ENCODE measurements at places on chromosomes 11 and 22.

DNA sequence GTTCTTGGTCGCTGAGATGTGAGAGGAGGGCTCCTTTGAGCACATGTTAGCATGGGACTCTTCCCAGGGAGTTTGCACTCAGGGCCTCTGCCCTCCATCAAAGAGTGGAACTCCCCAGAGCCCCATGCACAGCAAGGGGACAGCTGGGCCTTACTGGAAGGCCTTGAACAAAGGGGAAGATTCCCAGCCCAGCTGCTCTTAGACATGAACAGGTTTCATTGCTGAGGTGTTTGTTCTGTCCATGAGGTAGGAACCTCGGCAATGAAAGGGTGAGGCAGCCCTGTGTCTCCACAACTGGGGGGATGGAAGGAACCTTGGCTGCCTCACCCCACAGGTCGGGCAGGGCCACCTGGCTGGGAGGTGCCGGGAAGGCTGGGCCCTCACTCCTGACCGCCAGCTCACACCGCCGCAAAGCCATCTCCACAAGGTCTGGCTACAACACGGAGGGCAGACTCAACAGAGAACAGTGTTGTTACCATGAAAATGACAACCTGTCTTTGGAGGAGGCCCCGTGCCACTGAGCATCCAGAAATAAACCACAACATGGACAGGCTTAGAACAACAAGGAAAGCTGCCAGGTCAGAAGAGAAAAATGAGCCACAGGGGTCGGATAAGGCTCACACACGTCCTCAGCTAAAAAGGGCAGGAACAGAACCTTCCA lies 3.2 kb downstream of the DERL3 start:
- DNase-seq: no peak

DNA sequence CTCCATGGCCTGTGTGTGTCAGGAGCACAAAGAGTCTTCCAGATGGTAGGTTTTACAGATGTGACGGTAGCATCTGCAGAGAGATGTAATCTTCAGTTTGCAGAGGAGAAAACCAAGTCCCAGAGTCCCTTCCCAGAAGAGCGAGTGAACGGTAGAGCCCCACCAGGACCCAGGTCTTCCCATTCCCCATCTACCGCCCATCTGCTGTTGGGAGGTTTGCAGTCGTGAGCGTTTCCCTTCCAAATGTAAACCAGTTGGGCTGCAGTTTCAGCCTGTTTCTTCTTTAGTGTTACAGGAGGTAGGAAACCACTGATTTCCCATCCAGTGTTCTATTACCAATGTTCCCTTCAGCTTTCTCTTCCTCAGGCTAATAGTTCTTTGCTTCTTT lies 24.0 kb downstream of the PANX1 start:
- no peak for DNase-seq

- no peak for DNase-seq
Measured at GRCh38 chr11:16809886-16810668, 71.6 kb downstream of the C11orf58 start.

GRCh38 chr11:20249796-20250195 lies 89.5 kb upstream of the DBX1 start:
- DNase-seq: no peak

DNA sequence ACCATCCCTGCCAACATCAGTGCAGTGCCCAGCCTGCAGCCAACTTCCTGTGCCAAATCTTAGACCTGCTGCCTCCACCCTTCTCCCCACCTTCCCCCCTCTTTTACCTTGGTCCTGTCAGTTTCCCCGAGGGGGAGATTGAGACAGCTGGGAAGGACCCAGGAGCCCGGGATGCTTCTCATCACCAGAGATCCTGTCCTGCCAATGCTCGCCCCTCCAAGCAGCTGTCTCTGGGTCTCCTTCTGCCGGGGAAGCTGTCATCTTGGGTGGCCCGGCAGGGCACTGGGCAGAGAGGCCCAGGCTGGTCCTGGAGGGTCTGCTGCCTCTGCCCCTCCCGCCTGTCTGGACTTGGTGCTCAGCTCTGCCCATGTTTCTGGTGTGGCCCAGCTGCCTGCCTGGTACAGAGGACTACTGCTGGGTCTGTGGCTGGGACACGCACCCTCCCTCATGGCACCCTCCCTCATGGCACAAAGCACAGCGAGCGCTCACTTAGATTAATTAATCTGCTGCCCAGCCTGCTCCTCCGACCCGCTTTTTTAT lies 60.4 kb upstream of the THY1 start:
- DNase-seq: no peak

DNA sequence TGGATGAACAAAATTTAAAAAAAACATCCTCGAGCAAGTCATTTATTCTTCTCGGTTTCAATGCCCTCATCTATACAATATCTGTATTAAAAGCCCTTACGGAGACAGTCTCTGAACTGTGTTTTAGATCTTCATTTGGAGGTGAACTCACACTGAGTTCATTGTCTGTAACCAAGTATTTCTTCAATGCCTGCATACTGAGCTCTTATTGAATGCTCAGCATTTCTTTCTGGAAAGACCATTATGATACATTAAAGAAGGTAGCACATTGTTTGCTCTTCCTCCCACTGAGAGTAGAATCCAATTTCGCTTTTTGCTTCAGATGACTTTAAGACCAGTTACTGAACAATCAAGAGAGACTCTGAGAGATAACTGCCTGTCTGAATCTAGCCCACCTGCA lies 1.7 kb upstream of the ANO3 start:
- no peak for DNase-seq

DNA sequence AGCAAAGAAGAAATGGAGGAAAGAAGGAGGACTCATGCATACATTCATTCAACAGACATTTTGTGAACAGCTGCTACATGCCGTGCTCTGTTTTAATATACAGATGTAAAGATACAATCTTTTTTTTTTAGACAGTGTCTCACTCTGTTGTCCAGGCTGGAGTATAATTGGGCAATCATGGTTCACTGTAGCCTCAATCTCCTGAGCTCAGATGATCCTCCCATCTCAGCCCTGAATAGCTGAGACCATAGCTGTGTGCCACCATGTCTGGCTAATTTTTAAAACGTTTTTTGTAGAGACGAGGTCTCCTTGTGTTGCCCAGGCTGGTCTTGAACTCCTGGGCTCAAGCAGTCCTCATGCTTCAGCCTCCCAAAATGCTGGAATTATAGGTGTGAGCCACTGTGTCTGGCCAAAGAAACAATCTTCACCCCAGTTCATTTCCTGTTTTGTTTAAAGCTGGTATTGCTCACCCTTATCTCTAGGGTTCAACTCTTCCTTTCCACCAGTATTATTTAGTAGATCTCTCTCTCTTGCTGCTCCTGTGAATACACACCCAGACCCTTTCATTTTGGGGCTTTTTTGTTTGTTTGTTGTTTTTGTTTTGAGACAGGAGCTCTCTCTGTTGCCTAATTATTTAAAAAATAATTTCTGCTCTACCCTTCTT lies 69.8 kb downstream of the RNF169 start:
- DNase-seq: no peak

DNA sequence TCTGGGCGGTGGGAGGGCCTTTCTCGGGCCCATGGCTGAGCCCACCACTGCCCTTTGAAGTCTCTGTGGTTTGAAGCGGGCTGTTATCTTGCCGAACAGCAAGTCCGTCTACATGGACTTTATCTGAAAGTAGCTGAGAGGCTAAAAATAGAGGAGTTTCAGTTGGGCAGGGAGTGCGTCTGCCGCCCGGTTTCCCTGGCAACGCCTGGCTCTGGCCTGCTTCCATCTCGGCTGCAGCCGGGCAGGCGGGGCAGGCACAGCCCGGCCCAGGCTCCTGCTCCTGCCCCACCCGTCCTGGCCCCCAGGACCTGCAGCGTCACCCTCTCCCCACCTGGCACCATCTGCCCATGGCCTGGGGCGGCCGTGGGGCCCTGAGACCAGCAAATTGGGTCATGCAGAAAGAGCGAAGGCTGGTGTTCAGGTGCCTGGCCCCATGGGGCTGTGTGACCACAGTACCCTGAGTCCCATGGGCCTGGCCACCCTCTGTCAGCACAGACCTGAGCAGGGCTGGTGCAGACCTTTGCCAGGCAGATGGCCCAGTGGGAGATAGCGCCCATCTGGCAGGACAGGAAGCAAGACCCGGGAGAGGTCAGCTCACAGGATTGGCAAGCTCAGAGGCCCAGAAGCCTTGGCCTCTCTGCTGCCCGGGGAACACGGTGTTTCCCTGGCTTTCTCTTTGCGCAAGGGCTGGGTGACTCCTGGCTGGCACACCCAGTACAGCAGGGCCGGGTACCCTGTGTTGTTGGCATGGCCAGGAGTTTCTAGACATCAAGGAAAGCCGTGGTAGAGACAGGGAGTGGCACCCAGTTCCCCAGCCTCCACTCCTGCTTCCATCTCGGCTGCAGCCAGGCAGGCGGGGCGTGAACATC lies 79.1 kb upstream of the KCNQ1OT1 start:
- DNase-seq: peak; percentile 80

DNA sequence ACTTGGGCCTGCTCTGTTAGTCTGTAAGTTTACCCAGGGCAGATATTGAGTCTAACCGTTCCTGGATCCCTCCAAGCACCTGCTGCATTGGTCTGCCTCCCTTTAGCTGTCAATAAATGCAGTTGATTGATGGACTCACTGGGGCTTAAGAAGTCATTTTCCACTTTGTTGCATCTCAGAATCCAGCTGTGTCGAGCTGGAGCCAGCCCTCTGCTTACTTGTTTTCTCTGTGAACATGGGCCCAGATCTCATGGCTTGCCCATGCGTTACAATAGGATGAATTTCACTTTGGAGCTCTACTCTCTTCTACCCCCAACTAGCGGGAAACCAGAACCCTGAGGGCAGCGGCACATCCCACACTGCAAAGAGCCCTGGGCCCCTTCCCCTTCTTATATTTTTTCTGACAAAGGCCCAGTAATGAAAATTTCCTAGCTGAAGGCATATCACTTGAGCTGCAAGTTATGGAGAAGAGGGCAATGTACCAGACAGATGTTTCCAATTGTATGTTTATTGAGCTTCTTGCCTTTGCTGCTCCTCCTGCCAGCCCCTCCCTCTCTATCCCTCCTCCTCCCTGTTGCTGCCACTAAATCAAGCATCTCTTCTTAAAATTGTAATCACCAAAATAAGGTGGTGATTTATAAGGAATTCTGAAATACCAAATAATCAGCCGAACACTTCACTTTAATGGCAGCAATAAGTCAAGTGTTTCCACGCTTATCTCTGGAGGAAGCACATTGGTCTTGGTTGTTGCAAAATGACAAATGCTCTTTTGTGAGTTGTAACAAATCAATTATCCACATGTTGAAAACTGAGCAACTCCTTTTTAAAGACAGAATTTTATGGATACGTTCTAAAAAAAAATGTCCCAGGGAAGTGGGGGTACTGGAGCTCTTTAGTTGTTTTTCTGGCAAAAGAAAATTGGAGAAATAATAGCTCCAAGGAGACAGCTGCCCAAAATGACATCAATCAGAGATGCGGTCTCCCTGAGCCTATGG lies 212.3 kb upstream of the ZBED5 start:
- DNase-seq: no peak

DNA sequence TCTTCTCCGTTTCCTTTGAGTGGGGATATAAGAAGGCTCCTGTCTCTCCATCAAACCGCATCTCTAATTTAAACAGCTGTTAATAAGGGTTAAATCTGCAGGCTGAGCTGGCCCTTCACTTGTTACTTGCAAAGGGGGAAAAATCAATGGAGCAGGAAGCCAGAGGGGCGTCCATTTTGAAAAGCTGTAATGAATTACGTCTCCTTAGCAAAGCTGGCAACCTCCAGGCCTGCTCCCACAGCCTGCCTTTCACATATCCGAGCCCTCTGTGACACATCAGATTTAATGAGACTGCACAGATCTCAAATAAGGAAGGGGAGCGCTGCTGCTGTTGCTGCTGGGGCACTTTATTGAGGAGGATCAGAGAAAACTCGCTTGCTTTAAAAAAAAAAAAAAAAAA lies 320.8 kb downstream of the BLID start:
- DNase-seq: no peak

GRCh38 chr11:8838248-8838647 lies 72.7 kb upstream of the AKIP1 start:
- no peak for DNase-seq

DNA sequence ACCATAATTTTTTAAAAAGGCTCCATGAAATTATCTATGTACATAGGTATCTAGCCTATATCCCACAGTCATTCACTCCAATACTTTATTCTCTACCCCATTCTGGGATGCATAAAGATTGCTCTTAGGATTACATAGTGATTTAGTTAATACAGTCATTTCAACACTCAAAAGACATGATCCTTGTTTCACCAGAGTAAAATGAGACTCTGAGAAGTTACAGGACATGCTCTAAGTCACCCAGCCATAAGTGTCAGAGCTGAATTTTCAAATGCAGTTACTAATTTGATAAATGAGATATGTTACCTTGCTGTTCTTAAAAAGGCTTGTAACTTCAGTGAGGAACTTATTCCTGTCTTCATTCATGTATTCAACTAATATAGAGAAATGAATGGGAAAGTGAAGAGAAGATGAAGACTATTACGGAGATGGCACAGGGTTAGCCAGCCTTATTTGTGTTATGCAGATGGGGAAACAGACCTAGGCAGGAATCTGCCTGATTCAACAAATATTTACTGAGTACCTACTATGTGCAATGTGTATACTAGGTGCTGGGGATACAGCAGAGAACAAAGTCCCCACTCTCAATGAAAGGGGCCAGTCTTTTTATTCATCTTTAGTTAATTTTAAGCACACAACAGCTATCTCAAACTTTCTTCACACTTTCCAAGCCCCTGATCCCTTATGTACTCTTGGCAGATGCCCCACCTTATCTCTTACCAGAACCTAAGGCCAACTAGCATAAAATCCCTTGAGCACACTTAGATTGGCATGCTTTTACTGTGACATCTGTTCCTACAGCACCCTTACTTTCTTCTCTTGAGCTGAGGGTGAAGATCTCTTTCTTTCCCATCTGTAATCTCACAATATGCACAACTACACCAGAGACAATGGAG lies 21.6 kb downstream of the MAPK1 start:
- no peak for DNase-seq

DNA sequence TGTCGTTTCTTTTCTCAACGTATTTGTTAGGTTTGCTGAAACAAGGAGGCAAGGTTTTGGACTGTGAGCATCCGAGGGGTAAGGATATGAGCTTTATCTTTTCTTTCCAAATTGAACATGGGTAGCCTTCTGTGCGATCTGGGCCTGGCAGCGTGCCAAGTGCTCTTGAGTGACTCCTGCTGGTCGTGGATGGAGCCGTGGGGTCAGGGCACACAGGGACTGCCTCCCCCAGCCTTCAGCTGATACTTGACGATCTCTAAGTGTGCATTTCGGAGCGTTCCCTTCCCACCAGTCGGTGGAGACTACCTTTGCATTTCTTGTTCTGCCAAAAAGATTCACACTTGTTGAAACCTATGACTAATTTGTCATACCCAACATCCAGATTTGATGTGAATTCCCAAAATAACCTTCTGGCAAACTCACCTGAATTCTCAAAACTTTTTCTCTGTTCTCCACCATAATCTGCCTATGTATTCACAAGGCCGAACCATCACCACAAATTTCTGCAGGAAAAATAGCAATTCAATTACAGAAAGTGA lies 40.1 kb upstream of the CLMP start:
- DNase-seq: peak; percentile 31

All from urothelium cell line (cell line).